ENCODE measurements at places on chromosomes 13 and 19.

DNA sequence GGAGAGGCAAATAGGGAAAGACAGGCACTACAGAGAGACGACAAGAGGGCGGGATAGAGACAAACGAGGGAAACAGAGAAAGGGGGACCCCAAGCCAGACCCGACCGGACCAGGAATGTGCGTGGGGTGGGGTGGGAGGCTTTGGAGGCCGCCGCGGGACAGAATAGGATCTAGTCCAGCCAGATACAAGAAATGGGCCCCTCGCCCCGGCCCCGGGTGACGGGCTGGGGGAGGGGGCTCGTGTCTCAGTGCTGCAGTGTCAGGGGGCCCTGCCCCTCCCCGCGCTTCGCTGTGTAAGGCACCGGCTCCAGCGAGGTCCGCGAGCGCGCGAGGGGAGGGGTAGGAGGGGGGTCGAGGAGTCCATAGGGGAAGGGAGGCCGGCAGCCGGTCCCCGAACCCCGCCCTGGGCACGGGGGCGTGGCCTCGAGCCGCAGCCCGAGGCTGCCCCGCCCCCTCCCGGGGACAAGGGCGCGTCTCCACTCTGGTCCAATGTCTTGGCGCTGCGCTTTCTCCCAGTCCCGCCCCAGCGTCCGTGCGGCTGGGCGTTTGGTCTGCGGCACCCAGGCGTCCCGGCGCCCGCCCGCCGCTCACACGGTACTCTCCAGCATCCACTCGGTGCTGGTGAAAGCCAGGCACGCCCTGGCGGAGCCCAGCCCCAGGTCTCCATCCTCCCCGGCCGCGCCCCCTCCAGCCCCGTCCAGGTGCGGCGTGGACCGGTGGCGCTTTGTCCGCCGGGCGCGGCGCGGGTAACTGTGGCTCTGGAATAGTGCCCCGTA is 11.0 kb downstream of the IFNL1 start:
- DNase-seq, result no peak

DNA sequence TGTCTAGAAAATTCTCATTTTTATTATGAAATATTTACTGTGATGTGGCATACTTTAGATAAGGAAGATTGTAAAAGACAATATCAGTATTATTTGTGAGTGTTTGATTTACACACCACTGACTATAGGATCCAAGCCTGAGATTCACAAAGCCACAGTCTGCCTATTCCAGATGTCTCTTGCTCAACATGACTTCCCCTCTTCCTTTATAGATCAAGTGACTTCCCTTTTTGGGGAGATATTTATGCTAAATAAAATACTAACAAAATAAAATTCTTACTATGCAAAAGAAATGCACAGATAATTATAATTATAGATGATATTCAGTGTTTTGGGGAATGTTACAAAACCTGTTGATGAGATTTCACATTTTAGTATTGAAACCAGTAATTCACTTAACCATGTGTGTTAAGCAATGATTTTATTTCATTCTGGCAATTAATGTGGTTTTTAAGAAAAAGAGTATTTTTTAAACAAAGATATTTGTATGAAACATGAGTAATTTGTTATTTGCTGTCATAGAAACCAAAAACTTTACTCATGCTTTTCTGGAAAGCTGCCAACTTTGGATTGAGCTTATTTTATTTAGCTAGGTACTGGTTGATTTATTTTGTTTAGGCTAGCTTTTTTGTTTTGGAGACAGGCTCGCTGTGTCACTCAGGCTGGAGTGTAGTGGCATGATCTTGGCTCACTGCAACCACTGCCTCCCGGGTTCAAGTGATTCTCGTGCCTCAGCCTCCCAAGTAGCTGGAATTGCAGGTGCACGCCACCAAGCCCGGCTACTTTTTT is 13.7 kb upstream of the GPR183 start:
- peak; percentile 76 for DNase-seq

DNA sequence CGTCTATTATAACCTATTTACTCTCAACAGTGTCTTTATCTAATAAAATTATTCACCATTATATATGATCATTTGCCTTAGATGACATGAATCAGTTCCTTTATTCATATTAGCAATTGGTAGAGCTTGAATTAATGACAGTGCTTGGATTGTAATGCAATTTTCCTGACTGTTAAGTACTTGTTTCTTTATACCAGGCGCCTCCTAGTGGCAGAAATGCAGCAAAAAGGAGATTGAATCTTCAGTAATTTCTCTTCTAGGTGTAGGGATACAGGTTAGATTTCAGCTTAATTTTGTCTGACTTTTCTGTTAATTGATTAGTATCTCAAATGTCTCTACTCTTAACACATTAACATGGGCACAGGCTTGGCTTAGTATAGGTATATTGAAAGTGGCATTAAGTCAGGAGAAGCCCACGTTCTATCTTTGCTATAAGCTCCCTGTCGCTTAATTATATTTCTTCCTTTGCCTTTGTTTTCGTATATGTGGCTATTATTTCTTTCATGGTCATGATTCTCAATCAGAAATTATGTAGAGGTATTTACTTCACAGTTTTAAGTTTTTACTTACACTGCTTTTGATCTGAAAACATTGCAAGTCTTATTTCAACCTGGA is 9.1 kb upstream of the LHFPL6 start:
- DNase-seq, result peak; percentile 31

- DNase-seq, result no peak
Measured at GRCh38 chr13:68125087-68125480, 894.9 kb upstream of the PCDH9 start.

GRCh38 chr19:40603071-40603388 is 1.9 kb downstream of the LTBP4 start:
- DNase-seq, result no peak

- peak; percentile 48 for DNase-seq
Measured at GRCh38 chr19:15223649-15224361, 8.4 kb downstream of the EPHX3 start.

DNA sequence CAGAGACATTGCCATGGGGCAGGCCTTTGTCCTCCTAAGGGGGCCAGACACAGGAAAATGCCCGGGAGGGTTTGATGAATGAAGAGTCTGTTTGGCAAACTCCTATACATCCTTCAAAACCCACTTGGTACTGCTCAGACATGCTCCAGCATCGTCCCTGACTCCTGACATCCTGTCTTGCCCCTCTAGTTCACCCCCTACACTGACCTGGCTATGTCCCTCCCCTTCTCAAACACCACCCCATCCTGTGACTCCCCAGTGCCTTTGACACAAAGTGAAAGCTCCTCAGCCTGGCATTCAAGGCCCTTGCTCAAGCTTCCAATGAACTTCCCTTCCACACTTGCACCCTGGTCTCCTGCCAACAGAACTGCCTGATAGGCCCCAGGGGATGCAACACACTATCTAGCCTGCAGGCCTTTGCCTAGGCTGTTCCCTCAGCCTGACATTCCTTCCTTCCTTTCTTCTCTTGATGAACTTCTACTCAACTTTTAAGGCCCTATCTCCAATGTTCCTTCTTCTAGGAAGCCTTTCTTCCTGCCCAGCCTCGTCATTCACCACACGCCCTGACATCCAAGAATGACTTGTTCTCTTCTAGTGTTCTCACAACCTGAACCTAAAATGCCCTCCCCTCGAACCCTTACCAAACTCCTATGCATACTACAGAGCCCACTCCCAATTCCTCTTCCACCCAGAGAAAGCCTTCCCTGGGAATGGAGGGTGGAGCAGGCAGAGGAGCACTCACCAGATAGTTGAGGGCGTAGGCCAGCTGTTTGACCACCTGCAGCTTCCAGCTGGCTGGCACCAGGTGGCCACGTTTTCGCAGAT is 12.4 kb downstream of the JAK3 start:
- no peak for DNase-seq

- no peak for DNase-seq
Measured at GRCh38 chr19:37160153-37160552, 12.3 kb downstream of the ZNF585A start.

GRCh38 chr13:101552786-101553185 is 100.3 kb downstream of the ITGBL1 start:
- no peak for DNase-seq

GRCh38 chr13:34087791-34088190 is 269.8 kb downstream of the RFC3 start:
- no peak for DNase-seq

- no peak for DNase-seq
Measured at GRCh38 chr19:18014197-18014596, 6.2 kb downstream of the ARRDC2 start.

DNA sequence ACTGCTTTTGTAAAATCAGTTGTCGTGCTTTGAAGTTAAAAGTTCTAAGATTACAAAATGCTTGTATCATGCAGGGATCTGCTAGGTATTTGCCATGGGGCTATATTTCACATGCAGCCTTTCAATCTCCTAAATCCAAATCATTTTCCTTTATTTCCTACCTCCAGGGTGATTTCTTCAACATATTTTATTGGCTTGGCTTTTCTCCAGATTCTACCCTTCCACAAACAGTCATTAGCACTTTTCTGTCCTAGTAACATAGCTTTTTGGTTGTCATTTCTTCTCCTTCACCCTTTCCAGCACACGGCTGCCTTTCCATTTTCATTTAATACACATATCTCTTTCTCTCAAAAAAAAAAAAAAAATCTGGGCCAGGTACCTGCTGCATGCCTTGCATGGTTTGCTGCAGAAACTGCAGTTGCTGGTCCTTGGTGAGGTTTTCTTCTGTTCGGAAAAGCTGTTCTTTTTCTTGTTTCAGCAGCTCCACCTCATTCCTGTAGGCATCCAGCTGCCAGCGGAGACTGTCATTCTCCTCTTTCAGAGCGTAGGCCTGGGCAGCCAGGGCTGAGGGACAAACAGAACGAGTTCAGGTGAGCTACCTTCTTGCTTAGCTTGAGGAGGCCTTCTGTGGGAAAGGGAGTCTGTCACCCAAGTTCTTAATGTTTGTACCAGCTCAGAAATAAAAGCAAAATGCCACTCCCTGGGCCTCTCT is 274.7 kb downstream of the DNAJC15 start:
- no peak for DNase-seq

- DNase-seq, result no peak
Measured at GRCh38 chr13:110976785-110977184, 61.9 kb upstream of the ANKRD10 start.

DNA sequence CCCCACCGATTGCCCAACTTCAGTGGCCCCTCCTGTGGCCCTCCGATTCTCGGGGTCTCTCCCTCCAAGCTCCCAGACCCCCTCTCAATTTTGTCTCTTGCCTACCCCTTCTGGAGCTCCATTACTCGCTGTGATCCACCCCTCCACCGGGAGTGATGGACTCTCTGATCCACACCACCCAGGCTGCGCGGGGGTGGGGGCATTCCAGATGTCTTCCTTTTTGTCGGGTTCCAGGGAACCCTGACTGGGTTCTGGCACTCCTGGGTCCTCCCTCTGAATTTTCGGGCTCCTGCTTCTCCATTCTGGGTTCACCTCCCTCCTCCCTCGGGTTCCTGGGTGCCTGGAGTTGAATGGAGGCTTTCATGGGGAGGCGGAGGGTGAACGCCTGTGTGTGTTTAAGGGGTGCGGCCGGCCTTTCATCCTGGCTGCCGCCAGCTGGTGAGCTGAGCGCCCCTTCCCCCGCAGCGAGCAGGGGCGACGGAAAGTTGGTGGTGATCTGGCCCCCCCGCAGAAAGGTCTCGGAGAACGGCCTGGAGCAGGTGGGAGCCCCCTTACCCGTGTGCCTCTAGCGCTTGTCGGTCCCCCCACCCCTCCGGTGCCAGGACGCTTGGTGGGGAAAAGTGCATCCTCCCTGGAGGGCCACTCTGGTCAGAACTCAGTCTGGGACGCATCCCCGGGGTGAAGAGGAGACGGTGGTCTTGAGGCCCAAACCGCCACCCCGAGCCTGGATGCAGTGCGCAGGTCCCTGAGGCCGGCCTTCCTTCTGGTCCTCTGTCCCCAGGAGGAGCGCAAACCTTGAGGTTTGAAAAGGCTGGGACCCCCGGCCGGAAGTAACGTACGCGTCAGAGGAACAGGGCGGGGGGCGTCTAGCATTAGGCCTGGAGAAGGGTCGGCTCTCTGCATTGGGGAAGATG is 1.6 kb downstream of the MISP3 start:
- peak; percentile 28 for DNase-seq

GRCh38 chr19:46840498-46840942 is 10.1 kb downstream of the AP2S1 start:
- peak; percentile 64 for DNase-seq

DNA sequence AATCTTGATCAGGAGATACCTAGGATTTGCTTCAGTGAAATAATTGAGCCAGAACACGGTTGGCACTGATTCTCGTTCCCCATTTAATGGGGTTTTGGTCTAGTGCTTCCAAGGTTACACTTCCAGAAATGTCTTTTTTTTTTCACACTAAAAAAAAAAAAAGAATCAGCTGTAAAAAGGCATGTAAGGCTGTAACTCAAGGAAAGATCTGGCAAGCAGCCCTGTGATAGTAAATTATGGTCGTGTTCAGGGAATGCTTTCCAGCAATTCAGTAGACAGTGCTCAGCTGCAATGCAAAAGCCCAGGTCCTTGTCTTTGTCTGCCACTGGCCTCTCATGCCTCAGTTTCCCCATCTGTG is 27.2 kb upstream of the NDUFS7 start:
- DNase-seq, result no peak

DNA sequence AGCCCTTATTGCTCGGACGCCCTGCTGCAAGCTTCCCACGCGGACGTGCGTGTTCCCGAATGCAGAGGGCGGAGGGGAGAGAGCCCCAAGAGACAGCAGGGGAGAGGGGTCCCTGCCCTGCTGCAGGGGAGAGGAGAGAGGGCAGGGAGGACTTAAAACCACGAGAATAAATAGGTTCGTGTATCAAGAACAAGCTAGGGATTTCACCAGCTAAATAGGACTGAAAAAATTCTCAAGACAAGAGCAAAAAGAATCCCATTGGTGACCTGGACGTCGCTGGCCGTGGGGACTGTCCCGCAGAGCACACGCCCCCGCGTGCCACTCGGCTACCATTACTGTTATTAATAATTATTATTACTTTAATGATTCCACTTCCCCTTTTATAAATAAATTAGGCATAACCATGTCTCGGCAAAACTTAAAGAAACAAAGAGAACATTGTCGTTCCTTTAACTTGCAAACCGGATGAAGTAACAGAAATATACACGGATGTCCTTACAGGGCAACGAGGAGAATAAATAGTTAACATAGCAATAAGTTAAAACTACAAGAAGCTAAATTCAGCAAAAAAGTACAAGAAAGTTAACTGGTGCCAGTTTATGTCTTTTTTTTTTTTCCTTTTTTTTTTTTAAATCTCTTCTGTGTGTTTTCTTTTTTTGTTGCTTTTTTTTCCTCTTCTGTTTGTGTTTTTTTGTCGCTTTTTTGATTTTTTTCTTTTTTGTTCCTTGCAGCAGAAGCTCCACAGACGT is 16.6 kb downstream of the PRKCSH start:
- no peak for DNase-seq

- DNase-seq, result no peak
Measured at GRCh38 chr19:13998426-13998825, 7.7 kb downstream of the RFX1 start.

GRCh38 chr19:43555185-43555770 is 20.0 kb downstream of the XRCC1 start:
- DNase-seq, result peak; percentile 93

DNA sequence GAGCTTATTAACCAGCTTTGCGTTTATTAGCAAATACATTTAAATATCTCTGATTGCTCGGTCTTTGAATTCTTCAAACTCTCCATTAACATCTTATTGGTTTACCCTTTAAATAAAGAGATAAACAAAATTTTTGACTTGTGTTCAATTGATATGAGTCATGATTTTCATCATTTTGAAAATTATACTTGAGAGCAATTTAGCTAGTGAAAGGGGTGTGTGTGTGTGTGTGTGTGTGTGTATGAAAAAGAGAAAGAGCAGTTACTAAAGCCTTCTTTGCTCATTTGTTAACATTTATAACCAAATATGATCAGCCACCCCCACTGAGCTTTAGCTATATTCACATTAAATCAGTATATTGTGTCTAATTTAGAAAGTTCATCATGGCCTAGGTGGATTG is 48.3 kb upstream of the FAM216B start:
- DNase-seq, result no peak

GRCh38 chr13:73169971-73170370 is 111.2 kb downstream of the KLF5 start:
- no peak for DNase-seq

- no peak for DNase-seq
Measured at GRCh38 chr19:48689449-48689848, 6.3 kb upstream of the FUT2 start.
